ENCODE measurements at places on chromosomes 4 and X. TPM values are rescaled to one million over a fixed set of nuclear protein-coding genes. Genes with fewer than 3 reads are reported as not detected.

DNA sequence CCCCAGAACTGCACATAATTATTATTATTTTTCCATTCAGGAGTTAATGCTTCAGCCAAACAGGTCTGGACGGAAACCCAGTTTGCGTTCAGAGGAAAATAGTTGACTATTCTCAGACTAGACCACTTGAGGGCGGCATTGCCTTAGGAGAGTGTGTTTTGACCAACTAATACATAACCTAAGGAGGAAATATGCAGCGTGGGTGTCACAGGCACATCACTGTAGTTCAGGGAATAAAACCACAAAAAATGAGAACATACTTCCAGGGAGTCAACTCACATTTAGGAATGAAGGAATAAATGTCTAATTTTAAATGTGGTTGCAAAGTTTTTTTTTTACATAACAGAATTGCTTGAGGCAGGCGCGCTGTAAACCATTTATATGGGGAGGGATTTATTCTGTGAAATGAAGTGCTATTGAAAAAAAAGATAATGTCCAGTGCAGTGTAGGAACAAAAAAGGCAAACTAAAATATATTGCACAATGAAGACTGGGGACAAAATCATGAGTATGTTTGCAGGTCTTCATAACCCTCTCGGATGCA lies 93.3 kb downstream of the SYNPO2 start:
- H3K4me1 ChIP-seq: no peaks in the 10 kb centered on the region
- no peak for DNase-seq
- no peaks in the 10 kb centered on the region for H3K27me3 ChIP-seq
- no peak overlapping the region for H3K4me3 ChIP-seq
- peak overlapping the region; percentile 21 for H3K27ac ChIP-seq

DNA sequence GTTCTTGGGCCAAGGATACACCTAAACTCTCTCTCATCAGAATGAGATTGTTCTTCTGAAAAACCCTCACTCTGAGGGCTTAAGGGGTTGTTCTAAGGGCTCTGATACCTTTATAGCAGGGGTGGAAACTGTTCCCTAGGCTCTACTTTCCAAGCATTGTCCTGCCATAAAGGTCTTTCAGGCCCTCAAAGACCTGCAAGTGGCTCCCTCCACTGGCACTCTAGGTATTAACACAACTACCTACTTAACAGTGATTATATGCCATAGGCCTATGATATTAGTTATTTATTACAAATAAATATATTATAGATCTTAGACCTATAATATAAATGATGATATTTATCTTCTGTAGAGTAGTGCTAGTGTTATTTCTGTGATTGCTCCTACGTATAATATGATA lies 473.7 kb upstream of the RPS6KA3 start:
- DNase-seq: no peak
- no peak overlapping the region for H3K27ac ChIP-seq
- H3K27me3 ChIP-seq: no peaks in the 10 kb centered on the region
- no peak overlapping the region for H3K4me3 ChIP-seq
- no peaks in the 10 kb centered on the region for H3K4me1 ChIP-seq

DNA sequence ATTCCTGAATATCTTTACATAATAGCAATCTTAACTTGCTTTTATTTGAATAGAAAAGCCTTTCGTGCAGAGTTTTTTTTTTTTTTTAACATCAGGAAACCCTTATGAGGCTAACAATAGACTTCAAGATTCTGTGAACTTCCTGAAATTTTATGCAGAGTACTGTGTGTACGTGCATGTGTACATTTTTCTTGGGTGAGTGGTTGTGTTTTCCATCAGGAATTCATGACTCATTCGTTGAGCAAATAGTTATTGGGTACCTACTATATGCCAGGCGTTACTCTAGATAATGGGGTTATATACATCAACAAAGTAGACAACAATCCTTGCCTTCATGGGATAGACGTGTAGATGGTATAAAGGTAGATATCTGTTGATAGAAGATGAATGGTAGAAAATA lies 59.1 kb downstream of the MRPL1 start:
- H3K4me1 ChIP-seq: peaks cover 11% of the 10 kb centered on the region
- no peaks in the 10 kb centered on the region for H3K36me3 ChIP-seq
- no peaks in the 10 kb centered on the region for H3K27me3 ChIP-seq
- peak overlapping the region; percentile 9 for H3K27ac ChIP-seq
- no peak overlapping the region for H3K4me3 ChIP-seq
- DNase-seq: no peak

DNA sequence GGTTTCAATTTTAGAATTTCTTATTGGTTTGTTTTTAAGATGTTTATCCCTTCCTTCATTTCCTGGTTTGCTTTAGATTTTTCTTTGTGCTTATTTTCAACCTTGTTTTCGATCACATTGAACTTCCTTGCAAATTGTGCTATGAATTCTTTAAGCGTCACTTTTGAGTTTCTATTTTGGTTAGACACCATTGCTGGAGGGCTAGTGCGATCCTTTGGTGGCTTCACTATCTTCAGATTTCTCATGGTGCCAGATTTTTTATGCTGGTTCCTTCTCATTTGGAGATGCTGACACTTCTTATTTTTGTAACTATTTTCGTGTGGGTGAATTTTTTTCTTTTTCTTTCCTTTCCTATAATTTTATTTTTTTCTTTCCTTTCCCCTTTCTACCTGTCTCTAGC lies 227.2 kb upstream of the HDX start:
- DNase-seq: no peak
- no peaks in the 10 kb centered on the region for H3K27me3 ChIP-seq
- H3K36me3 ChIP-seq: no peaks in the 10 kb centered on the region
- no peak overlapping the region for H3K27ac ChIP-seq
- H3K4me3 ChIP-seq: no peak overlapping the region
- H3K4me1 ChIP-seq: no peaks in the 10 kb centered on the region

DNA sequence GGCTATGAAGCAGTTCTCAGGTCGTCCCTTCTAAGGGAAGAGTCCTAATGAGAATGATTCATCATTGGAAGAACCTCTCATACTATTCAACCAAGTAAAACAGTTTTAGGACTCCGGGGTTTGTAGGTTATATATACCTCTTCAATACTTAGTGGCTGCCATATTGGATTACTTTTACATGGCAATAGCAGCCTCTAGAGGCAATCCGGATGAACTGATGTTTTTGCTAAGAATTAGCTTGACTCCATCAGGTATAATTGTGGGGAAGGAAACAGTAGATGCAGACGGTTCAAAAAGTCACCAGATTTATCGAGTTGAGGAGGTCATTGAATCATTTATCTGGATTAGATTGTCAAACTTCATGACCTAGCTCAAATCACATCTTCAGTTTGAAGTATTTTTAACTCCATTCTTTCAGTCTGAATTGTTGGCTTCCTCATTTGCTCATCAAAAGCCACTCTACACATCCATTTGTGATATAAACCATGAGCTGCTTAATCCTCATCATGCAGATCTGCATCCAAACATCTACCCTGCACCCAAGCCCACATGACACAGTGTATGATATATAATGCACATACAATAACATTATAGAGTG lies 28.4 kb downstream of the GUCY1B1 start:
- no peak for DNase-seq
- peaks cover 4% of the 10 kb centered on the region for H3K4me1 ChIP-seq
- no peak overlapping the region for H3K27ac ChIP-seq
- no peaks in the 10 kb centered on the region for H3K27me3 ChIP-seq
- H3K4me3 ChIP-seq: no peak overlapping the region
- no peaks in the 10 kb centered on the region for H3K36me3 ChIP-seq

DNA sequence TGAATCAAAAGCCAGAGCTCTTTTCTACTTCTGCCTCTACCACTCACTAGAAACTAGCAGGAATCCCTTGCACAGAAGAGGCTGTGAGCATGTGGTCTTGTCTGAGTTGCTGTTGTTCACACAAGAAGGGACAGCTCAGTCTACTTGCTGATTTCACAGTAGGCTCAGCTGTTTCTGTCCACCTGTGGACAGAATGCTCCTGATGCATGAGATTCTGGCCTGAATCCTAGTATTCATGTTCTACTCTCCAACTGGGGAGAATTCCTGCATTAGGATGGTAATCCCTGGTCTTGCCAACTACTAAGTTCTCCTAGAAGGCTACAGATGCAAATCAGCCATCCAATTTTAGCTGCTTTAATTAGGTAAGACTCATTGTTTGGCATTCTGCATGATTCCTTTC lies 112.8 kb downstream of the PPA2 start:
- no peaks in the 10 kb centered on the region for H3K36me3 ChIP-seq
- H3K4me1 ChIP-seq: no peaks in the 10 kb centered on the region
- no peak for DNase-seq
- no peak overlapping the region for H3K4me3 ChIP-seq
- H3K27me3 ChIP-seq: no peaks in the 10 kb centered on the region

DNA sequence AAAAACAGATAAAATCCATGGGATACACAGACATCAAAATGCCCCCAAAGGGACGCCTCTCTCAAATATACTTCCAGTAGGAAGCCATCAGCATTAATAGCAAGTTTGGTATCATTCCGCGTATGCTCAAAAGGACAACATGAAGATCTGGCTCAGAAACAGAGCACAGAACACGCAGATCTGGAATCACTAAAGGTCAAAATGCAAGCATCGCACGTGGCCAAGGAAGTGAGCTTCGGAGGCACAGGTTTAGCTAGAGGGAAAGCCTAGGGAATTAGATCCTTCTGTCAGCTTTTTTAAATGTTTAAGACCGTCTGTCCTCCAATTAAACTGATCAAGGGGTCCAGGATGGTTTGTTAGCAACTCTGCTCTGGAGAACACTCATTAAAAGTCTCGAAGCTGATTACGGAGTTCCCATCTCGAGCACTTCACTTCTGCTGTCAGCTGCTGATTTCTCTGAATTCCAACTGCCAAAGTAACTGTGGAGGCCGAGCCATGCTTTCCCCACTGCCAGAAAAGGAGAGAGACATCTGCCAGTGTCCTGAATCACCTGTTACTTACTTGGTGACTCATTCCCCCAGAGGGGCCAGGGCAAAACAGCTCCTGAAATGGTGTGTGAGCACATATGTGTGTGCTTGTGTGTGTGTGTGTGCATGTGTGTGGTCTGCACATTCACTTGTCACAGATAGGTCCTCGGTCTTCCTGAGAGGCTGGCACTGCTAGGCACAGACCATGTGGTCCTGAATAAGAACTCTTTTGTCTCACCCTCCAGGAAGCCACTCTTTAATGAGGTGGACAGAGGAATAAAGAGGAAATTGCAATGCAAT lies 177.7 kb upstream of the PPARGC1A start:
- no peak overlapping the region for H3K4me3 ChIP-seq
- no peaks in the 10 kb centered on the region for H3K4me1 ChIP-seq
- DNase-seq: no peak
- H3K27ac ChIP-seq: no peak overlapping the region

GRCh38 chr4:94115687-94116086 lies 92.0 kb upstream of the SMARCAD1 start:
- no peak overlapping the region for H3K4me3 ChIP-seq
- H3K36me3 ChIP-seq: no peaks in the 10 kb centered on the region
- H3K4me1 ChIP-seq: no peaks in the 10 kb centered on the region
- no peak for DNase-seq
- no peaks in the 10 kb centered on the region for H3K27me3 ChIP-seq

DNA sequence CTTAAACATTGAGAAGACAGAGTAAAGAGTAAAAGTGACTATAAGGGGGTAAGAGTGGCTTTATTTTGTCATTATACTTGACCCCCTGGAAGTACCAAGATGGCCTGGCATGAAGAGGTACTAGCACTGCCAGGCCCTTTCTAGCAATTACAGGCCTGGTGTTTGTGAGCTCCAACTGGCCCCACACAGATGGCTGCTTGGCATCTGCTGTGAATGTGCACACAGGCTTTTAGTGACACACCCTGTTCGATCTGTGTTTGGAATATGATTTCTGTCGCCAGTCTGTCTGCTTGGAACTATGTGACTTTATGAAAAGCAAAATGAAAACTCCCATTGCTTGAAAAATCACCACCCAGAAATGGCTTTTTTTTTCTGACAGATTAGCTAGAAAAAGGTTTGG lies 123.3 kb downstream of the CLCN4 start:
- H3K4me1 ChIP-seq: no peaks in the 10 kb centered on the region
- no peaks in the 10 kb centered on the region for H3K27me3 ChIP-seq
- DNase-seq: no peak
- no peak overlapping the region for H3K27ac ChIP-seq

- H3K4me3 ChIP-seq: no peak overlapping the region
- H3K27me3 ChIP-seq: no peaks in the 10 kb centered on the region
- DNase-seq: no peak
- no peaks in the 10 kb centered on the region for H3K36me3 ChIP-seq
- H3K27ac ChIP-seq: no peak overlapping the region
Observed at GRCh38 chr4:75892508-75892907, 9.7 kb downstream of the PPEF2 start.

- H3K27me3 ChIP-seq: no peaks in the 10 kb centered on the region
- no peak overlapping the region for H3K27ac ChIP-seq
- no peak overlapping the region for H3K4me3 ChIP-seq
Observed at GRCh38 chr4:113575401-113575800, 186.1 kb downstream of the CAMK2D start.

- DNase-seq: no peak
- H3K36me3 ChIP-seq: no peaks in the 10 kb centered on the region
- peaks cover 26% of the 10 kb centered on the region for H3K4me1 ChIP-seq
- no peaks in the 10 kb centered on the region for H3K27me3 ChIP-seq
- H3K27ac ChIP-seq: no peak overlapping the region
- no peak overlapping the region for H3K4me3 ChIP-seq
Observed at GRCh38 chr4:41122309-41122708, 92.0 kb downstream of the APBB2 start.

ERCC6L gene
- 0.74 TPM for total RNA-seq

RENBP gene
- total RNA-seq: 4.2 TPM

NR3C2 gene
- 9.6 TPM for total RNA-seq

BEX3 gene
- 77.8 TPM for total RNA-seq

CCDC160 gene
- total RNA-seq: not detected

SHISA3 gene
- total RNA-seq: 4.4 TPM

All from vagina (tissue), 2 donors.